ENCODE measurements at places on chromosomes 16 and 17. TPM values are rescaled to one million over a fixed set of nuclear protein-coding genes. Genes with fewer than 3 reads are reported as not detected.

KRTAP4-4 gene
- total RNA-seq: not detected

DNA sequence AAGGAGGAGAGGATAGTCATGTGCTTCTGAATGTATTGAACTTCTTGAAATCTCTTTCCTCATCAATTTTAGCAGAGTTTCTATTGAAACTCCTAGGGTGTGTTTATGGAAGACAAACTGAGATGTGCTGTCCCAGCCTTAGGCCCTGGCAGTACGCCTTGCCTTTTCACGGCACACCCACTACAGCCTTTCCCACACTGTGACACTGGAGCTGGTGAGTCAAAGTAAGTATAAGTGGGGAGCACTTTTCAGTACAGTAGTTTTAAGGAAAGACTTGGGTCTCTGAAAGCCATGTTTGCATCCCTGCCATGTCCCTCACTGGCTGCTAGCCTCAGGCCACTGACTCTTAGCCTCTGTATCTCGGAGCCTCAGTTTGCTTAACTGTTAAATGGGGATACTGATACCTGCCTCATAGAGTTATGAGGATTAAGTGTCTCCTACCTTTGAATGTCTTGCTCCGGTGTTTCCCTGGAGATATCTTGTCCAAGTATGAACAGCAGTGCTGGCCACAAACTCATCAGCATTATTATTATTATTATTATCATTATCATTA lies 144.7 kb upstream of the CRHR1 start:
- peaks cover 4% of the 10 kb centered on the region for H3K36me3 ChIP-seq
- H3K4me3 ChIP-seq: no peak overlapping the region
- H3K27me3 ChIP-seq: no peaks in the 10 kb centered on the region
- peaks cover 5% of the 10 kb centered on the region for H3K4me1 ChIP-seq
- no peak for DNase-seq

DNA sequence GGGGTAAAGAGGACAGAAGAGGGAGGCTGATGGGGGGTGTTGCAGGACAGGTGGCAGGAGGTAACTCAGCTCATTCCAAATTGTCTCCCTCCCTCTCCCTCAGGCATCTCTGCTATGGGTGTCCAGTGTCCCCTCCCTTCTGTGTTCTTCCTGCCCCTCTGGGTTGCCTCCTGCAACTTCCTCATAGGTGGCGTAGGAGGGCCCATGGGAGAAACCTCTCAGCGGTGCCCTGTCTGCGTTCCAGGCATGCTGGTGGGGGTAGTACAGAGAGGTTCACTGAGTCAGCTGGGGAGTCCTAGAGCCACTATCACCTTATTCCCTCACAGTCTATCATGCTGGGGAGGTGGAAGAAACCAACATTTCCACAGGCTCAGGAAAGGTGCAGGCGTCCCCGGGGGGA lies 14.7 kb upstream of the ODF4 start:
- H3K27me3 ChIP-seq: peaks cover 53% of the 10 kb centered on the region
- H3K4me1 ChIP-seq: no peaks in the 10 kb centered on the region
- H3K27ac ChIP-seq: no peak overlapping the region
- H3K4me3 ChIP-seq: no peak overlapping the region
- DNase-seq: no peak

MT1G gene
- 4.8 TPM for total RNA-seq

DNA sequence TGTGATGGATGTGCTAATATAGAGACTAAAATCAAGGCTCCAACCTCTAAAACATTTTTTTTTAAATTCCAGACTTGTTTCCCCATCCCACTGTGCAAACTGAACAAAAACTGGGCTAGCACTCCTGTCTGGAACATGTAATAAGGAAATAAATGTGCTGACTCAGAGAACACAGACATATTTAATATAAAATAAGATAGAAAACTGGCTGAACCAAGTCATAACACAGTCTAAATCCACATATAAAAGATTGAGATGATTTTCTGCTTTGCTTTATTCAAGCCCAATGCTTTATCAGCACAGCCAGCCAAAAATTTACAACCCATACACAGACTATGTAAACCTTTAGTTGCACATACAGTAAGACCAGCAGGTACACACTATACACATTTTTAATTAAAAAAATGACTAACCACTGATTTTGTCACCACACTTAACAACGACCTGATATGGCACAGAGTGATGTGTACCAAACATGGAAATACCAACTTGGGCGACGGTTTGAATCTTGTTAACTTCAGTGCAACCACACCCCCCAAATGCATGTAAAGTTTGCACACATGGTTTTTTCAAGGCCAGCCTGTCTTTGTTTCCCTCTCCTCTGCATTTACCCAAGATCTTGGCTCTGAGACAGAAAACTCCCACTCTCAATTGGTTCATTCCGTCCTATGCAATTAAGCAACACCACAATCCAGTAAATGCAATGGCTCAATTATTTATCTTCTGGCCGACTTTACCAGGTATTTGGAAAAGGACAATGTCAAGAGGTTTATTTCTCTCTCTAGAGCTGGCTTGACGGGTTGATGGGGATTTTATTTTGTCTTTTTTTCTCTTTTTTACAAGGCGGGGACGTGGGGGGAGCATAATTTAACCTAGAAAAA lies 1.2 kb downstream of the STAT3 start:
- no peaks in the 10 kb centered on the region for H3K27me3 ChIP-seq
- peak overlapping the region; percentile 99 for H3K4me3 ChIP-seq
- peaks cover 6% of the 10 kb centered on the region for H3K36me3 ChIP-seq

WNT9B gene
- total RNA-seq: 0.89 TPM

All from type B pancreatic cell (in vitro differentiated cells).